ENCODE measurements at places on chromosomes 1 and 21. TPM values are rescaled to one million over a fixed set of nuclear protein-coding genes. Genes with fewer than 3 reads are reported as not detected.

The OR2T35 gene
- not detected for total RNA-seq

The KCNQ4 gene
- 0.18 TPM for total RNA-seq

The SLAMF9 gene
- total RNA-seq, result not detected

GRCh38 chr21:33940881-33941245 is 25.3 kb upstream of the ATP5PO start:
- H3K4me3 ChIP-seq, result no peak overlapping the region
- H3K27ac ChIP-seq, result peak overlapping the region; percentile 98
- no peak for DNase-seq
- H3K36me3 ChIP-seq, result peaks cover 30% of the 10 kb centered on the region

GRCh38 chr1:153120945-153121344 is 7.6 kb upstream of the SPRR2F start:
- H3K36me3 ChIP-seq, result no peaks in the 10 kb centered on the region
- DNase-seq, result no peak
- H3K27ac ChIP-seq, result no peak overlapping the region
- no peaks in the 10 kb centered on the region for H3K4me1 ChIP-seq

- peaks cover under 1% of the 10 kb centered on the region for H3K4me1 ChIP-seq
- peaks cover 21% of the 10 kb centered on the region for H3K27me3 ChIP-seq
- no peak overlapping the region for H3K4me3 ChIP-seq
Measured at GRCh38 chr1:153684892-153685291, 6.4 kb downstream of the NPR1 start.

- no peak for DNase-seq
- H3K4me3 ChIP-seq, result no peak overlapping the region
- no peaks in the 10 kb centered on the region for H3K4me1 ChIP-seq
- no peak overlapping the region for H3K27ac ChIP-seq
Measured at GRCh38 chr1:24362982-24363614, 43.9 kb downstream of the GRHL3 start.

- H3K27me3 ChIP-seq, result peaks cover 65% of the 10 kb centered on the region
- H3K36me3 ChIP-seq, result no peaks in the 10 kb centered on the region
- DNase-seq, result no peak
- no peak overlapping the region for H3K27ac ChIP-seq
- H3K4me3 ChIP-seq, result no peak overlapping the region
- H3K4me1 ChIP-seq, result peaks cover 4% of the 10 kb centered on the region
Measured at GRCh38 chr1:22551591-22551990, 11.7 kb upstream of the EPHA8 start.

DNA sequence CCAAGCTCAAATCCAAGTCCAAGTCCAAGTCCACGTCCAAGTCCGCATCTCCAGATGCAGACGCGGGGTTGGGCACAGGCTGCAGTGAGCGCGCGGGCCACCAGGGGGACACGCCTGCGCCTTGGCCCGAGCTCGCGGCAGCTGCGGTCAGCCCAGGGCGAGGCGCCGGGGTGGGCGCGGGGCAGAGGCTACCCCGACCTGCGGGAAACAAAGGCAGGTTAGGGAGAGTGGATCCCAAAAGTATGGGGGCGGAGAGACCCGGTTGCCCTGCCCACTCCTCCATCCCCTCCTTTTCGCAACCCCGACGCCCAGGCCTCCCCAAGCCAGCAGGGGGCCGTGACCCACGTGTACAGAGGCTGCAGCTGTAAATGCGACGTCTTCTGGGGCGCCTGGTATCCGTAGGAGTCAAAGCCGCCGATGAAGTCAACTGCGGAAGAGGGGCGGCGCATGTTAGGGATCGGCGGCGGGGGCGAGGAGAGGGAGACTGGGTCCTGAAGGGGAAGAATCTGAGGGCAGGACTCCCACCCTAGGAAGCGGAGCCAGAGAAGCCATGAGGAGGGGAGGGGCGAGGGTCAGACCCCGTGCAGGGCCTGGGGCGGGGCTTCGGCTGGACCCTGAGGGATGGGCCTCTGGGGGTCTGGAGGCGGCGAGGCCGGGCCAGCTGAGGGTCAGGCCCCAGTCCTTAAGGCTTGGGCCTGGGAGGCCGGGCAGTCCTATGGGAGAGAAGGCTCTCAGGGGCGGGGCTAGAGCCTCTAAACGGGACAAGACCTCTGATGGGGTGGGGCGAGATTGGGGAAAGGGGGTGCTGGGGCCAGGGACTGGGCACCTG is 58.0 kb downstream of the NKAIN1 start:
- H3K4me1 ChIP-seq, result peaks cover 8% of the 10 kb centered on the region
- H3K4me3 ChIP-seq, result peak overlapping the region; percentile 71
- H3K27ac ChIP-seq, result no peak overlapping the region
- peak; percentile 12 for DNase-seq
- H3K36me3 ChIP-seq, result peaks cover 4% of the 10 kb centered on the region

All from naive thymus-derived CD8-positive, alpha-beta T cell (primary cell).